Epithelial cell of umbilical artery (primary cell): ENCODE measurements at places on chromosomes 4 and X. TPM values are rescaled to one million over a fixed set of nuclear protein-coding genes. Genes with fewer than 3 reads are reported as not detected.

The CCKAR gene
- total RNA-seq, result under 0.01 TPM in 1 of 2 replicates, not detected in the other

The FAM9B gene
- not detected in 2 replicates for total RNA-seq

The OTC gene
- 0.15 TPM in 1 of 2 replicates, not detected in the other for total RNA-seq

The CCSER1 gene
- 0.32 and 1.4 TPM in 2 replicates for total RNA-seq

The SFRP2 gene
- total RNA-seq, result not detected in 2 replicates

The DRD5 gene
- total RNA-seq, result not detected in 2 replicates

The CCDC110 gene
- total RNA-seq, result under 0.01 and 0.46 TPM in 2 replicates

The ADAM29 gene
- total RNA-seq, result not detected in 2 replicates

The DSPP gene
- total RNA-seq, result not detected in 2 replicates

The CD99 gene
- total RNA-seq, result 169 and 214 TPM in 2 replicates

The HS6ST2 gene
- 0.30 and 1.3 TPM in 2 replicates for total RNA-seq

The GPR143 gene
- total RNA-seq, result 4.6 and 5.5 TPM in 2 replicates

The USP51 gene
- 1.3 and 1.7 TPM in 2 replicates for total RNA-seq
